Activated CD4-positive, alpha-beta T cell treated with anti-CD3 and anti-CD28 coated beads, Interleukin-2, amount 10 ng/mL, durations not matched to agents 7 days and 5 days (primary cell): ENCODE measurements at places on chromosomes 1 and 21. TPM values are rescaled to one million over a fixed set of nuclear protein-coding genes. Genes with fewer than 3 reads are reported as not detected.

- H3K4me1 ChIP-seq = no peaks in the 10 kb centered on the region
- no peak overlapping the region for H3K27ac ChIP-seq
- H3K4me3 ChIP-seq = no peak overlapping the region
- DNase-seq = no peak
These were observed 36.3 kb downstream of the SNX7 start for GRCh38 chr1:98697781-98698180.

DNA sequence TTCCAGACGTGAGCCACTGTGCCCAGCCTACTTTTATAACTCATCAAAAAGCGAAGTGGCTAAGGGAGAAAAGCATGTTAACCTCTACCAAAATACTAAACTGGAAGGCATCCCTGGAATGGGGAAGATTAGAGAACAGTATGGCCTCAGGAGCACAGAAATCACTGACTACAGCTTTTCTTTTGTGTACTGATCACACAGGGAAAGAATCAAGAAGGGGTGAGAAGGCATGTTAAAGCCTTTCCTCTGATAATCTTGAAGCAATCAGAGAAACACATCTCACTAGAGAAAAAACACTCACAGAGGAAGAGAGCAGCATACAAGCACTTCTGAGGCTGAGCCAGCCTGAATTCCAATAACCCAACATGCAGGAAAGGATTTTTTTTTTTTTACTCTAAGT lies 10.7 kb downstream of the PCAT6 start:
- H3K36me3 ChIP-seq = no peaks in the 10 kb centered on the region
- DNase-seq = no peak
- H3K27me3 ChIP-seq = peaks cover 31% of the 10 kb centered on the region
- no peaks in the 10 kb centered on the region for H3K4me1 ChIP-seq

The NCMAP gene
- not detected for total RNA-seq

- no peak overlapping the region for H3K27ac ChIP-seq
- DNase-seq = no peak
- no peaks in the 10 kb centered on the region for H3K36me3 ChIP-seq
- H3K4me1 ChIP-seq = peaks cover 2% of the 10 kb centered on the region
These were observed 650.3 kb downstream of the AJAP1 start for GRCh38 chr1:5304702-5305101.
